Ovary (tissue), 10 donors: ENCODE measurements at places on chromosomes 2 and 18. TPM values are rescaled to one million over a fixed set of nuclear protein-coding genes. Genes with fewer than 3 reads are reported as not detected.

DNA sequence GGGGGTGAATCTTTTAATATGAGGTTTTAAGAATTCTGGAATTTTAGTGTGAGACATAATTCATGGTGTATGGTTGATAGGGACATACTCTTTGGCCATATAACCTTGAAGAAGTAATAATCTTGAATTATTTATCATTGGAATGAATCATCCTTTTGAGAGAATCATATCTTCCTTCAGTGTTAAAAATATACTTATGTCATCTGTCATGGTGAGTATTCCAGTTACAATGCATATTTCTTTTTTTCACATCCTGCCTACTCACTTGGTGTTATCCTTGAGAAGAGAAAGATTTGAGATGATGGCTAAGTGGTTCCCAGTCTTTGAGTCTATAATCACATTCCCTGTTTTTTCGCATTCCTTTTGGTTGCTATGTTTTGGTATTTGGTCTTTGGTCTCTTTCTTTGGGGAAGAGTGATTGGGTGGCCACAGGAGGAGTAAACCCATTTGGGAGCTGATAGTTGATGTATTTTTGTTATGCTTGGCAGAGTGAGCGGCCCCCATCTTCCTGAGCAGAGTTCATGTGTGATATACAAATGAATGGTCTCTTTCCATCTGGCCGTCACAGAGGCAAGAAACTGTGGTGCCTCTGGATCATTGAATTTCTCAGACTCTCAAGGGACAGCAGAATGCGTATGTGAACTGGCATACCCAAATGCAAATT, 21.6 kb downstream of the ASAP2 start:
- H3K27ac ChIP-seq = no peak overlapping the region
- H3K4me3 ChIP-seq = no peak overlapping the region
- no peak for DNase-seq
- no peaks in the 10 kb centered on the region for H3K36me3 ChIP-seq

GRCh38 chr18:13409026-13409425, 190.5 kb downstream of the LDLRAD4 start:
- no peaks in the 10 kb centered on the region for H3K27me3 ChIP-seq
- no peak overlapping the region for H3K4me3 ChIP-seq
- no peaks in the 10 kb centered on the region for H3K36me3 ChIP-seq
- no peaks in the 10 kb centered on the region for H3K4me1 ChIP-seq
- DNase-seq = no peak

- H3K27me3 ChIP-seq = no peaks in the 10 kb centered on the region
- DNase-seq = no peak
- no peaks in the 10 kb centered on the region for H3K4me1 ChIP-seq
- no peak overlapping the region for H3K4me3 ChIP-seq
- no peaks in the 10 kb centered on the region for H3K36me3 ChIP-seq
- H3K27ac ChIP-seq = no peak overlapping the region
These were observed 333.2 kb upstream of the UBE2E3 start for GRCh38 chr2:180647221-180647620.

DNA sequence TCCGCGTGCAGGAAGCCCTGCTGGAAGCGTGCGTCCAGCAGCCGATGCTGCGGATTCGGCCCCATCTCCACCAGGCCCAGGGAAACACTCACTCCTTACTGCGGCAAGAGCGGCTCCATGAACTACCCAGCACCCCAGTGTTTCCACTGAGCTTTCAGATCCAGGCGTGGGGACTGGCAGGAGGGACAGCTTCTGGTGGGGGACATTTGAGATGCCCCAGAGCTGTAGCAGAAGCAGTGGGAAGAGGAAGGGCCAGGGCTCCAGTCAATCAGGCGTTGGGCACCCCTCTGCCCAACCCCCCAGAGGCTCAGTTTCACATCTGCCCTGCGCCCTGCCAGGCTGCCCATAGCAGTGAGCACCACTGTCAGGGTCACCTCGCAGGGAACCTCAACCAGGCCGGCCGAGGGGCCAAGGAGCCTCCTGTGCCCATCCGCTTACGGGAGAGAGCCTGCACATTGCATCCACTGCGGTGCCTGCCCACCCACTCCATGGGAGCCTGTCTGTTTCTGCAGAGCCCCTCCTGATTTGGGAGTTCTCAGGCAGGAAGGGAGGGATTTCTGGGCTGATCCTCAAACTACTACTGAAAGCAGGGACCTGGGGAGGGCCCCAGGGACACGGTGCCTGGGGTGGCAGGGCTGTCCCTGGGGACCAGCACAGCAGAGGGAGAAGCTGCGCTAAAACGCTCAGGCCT, 4.6 kb downstream of the AGXT start:
- no peaks in the 10 kb centered on the region for H3K4me1 ChIP-seq
- no peak overlapping the region for H3K4me3 ChIP-seq
- no peaks in the 10 kb centered on the region for H3K27me3 ChIP-seq
- H3K27ac ChIP-seq = no peak overlapping the region
- DNase-seq = no peak
- H3K36me3 ChIP-seq = no peaks in the 10 kb centered on the region

GRCh38 chr2:191935247-191935646, 88.4 kb upstream of the CAVIN2 start:
- no peaks in the 10 kb centered on the region for H3K36me3 ChIP-seq
- H3K4me1 ChIP-seq = no peaks in the 10 kb centered on the region
- H3K4me3 ChIP-seq = no peak overlapping the region
- H3K27ac ChIP-seq = no peak overlapping the region
- H3K27me3 ChIP-seq = no peaks in the 10 kb centered on the region

- no peaks in the 10 kb centered on the region for H3K36me3 ChIP-seq
- no peak overlapping the region for H3K27ac ChIP-seq
- no peak for DNase-seq
- H3K4me1 ChIP-seq = no peaks in the 10 kb centered on the region
- H3K27me3 ChIP-seq = no peaks in the 10 kb centered on the region
These were observed 251.3 kb downstream of the FAM210A start for GRCh38 chr18:13474907-13475545.

- no peak overlapping the region for H3K27ac ChIP-seq
- H3K27me3 ChIP-seq = no peaks in the 10 kb centered on the region
- no peak for DNase-seq
- H3K4me1 ChIP-seq = no peaks in the 10 kb centered on the region
These were observed 1102.8 kb upstream of the KLHL29 start for GRCh38 chr2:22282220-22282619.

DNA sequence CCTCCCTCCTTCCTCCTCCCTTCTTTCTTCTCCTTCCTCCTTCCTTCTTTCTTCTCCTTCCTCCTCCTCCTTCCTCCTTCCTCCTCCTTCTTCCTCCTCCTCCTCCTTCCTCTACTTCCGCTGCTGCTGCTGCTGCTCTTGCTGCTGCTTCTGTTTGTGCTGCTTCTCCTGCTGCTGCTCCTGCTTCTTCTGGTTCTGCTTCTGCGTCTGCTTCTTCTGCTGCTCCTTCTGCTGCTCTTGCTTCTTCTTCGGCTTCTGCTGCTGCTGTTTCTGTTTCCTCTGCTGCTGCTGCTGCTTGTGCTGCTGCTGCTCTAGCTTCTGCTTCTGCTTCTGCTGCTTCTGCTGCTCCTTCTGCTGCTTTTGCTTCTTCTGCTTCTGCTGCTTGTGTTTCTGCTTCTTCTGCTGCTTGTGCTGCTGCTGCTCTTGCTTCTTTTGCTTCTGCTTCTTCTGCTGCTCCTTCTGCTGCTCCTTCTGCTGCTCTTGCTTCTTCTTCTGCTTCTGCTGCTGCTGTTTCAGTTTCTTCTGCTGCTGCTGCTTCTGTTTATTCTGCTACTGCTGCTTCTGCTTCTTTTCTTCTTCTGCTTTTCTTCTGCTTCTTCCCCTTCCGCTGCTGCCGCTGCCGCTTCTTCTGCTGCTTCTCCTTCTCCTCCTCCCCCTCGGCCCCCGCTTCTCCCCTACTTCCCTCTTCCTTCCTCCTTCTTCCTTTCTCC, 8.6 kb downstream of the SNRNP27 start:
- H3K4me3 ChIP-seq = no peak overlapping the region
- H3K4me1 ChIP-seq = no peaks in the 10 kb centered on the region
- no peaks in the 10 kb centered on the region for H3K27me3 ChIP-seq
- H3K27ac ChIP-seq = no peak overlapping the region
- DNase-seq = no peak

- peaks cover 6% of the 10 kb centered on the region for H3K4me1 ChIP-seq
- H3K27ac ChIP-seq = no peak overlapping the region
- H3K4me3 ChIP-seq = no peak overlapping the region
- H3K36me3 ChIP-seq = no peaks in the 10 kb centered on the region
- no peaks in the 10 kb centered on the region for H3K27me3 ChIP-seq
- DNase-seq = no peak
These were observed 109.5 kb downstream of the CDC42EP3 start for GRCh38 chr2:37561615-37562569.

- no peak overlapping the region for H3K4me3 ChIP-seq
- H3K27ac ChIP-seq = no peak overlapping the region
- no peaks in the 10 kb centered on the region for H3K36me3 ChIP-seq
- H3K27me3 ChIP-seq = no peaks in the 10 kb centered on the region
- DNase-seq = no peak
These were observed 102.9 kb upstream of the RIOK3 start for GRCh38 chr18:23350188-23350587.

DNA sequence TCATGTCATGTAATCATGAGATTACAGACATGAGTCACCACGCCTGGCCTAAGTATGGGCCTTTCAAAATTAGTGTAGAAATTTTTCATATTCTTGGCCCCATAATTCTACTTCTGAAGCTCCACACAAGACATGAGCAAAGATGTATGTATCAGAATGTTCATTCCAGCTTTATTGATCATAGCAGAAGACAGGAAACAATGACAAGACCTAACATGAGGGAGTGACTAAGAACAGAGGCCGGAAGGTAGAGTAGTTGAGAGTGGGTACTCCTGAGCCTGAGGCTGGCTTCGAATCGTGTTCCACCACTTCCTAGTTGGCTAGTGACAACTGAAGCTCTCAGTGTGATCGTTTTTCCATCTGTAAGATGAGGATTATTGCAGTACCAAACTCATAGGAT, 89.3 kb downstream of the ARMC9 start:
- H3K36me3 ChIP-seq = no peaks in the 10 kb centered on the region
- no peaks in the 10 kb centered on the region for H3K4me1 ChIP-seq
- DNase-seq = no peak
- no peak overlapping the region for H3K27ac ChIP-seq

Gene CDH19
- polyA plus RNA-seq = 0.76 TPM

Gene RPRM
- polyA plus RNA-seq = 5.2 TPM

Gene KCNE4
- polyA plus RNA-seq = 7.5 TPM

Gene TAF1B
- polyA plus RNA-seq = 10.1 TPM

Gene UPP2
- not detected for polyA plus RNA-seq

Gene POMC
- polyA plus RNA-seq = 5.0 TPM

Gene SCYGR3
- not detected for polyA plus RNA-seq
